ENCODE measurements at places on chromosomes 5 and 9.

- no peak for DNase-seq
These were observed 38.3 kb upstream of the FBXW11 start for GRCh38 chr5:172044631-172045314.

DNA sequence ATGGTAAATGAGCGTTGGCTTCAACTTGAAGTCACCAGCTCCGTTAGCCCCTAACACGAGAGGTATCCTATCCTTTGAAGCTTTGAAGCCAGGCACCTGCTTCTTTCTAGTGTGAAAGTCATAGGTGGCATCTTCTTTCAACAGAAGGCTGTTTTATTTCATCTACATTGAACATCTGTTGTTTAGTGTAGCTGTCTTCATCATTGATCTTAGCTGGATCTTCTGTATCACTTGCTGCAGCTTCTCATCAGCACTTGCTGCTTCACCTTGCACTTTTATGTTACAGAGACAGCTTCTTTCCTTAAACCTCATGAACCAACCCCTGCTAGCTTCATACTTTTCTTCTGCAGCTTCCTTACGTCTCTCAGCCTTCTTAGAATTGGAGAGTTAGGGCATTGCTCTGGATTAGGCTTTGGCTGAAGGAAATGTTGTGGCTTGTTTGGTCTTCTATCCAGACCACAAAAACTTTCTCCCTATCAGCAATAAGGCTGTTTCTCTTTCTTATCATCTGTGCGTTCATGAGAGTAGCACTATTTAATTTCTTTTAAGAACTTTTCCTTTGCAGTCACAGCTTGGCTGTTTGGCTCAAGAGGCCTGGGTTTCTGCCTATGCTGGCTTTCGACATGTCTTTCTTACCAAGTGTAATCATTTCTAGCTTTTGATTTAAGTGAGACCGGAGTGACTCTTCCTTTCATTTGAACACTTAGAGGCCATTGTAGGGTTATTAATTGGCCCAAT is 47.2 kb downstream of the PCSK5 start:
- DNase-seq: no peak

DNA sequence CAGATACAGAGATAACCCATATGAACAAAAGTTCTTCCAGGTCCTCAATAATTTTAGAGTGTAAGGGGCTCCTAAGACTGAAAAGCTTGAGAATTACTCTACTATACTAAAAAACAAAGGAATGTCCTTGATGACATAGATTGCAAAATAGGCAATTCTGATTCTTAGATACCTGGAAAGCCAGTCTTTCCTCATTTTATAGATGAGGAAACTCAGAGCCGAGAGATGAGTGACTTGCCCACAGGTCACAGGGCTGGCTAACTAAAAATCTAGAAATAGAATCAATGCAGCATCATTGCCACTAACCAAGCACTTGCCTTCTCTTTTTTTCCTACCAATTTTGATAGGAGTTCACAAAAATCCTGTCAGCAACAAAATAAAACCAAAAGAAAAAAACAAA is 101.2 kb downstream of the EPB41L4A start:
- DNase-seq: no peak

DNA sequence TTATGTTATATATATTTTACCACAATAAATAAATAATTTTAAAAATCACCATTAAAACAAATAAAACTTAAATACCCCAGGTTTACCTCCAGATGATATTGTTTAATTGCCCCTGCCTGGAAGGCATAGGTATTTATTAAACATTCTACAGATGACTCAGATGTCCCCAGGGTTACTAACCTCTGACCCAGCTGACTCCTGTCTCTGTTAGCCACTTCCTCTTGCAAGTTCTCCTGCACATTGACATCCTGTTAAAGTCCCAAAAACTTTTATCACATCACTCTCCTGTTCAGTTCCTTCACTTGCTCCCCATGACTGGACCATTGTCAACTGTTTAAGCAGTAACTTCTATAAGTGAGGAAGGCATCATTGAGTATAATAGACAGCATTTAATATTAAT is 37.0 kb upstream of the RAB3C start:
- DNase-seq: no peak

GRCh38 chr5:121937762-121938161 is 24.0 kb upstream of the SRFBP1 start:
- no peak for DNase-seq

DNA sequence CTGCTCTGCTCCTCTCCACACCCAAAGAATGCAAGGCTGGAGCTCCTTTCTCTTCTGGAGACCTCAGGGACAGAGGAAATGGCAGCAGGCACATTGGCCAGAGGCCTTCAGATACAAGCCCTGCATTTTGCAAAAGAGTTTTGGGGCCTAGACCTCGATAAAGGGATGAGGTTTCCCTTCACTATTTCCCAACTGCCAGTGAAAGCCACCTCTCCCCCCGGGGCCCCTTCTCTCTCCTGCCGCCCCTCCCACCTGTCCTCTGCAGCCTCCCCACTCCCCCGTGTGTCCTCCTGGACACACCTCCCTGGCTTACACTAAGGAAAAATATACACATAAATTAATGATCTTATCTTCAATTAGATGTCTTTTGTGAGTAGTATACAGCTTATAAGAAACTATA is 21.3 kb upstream of the LMNB1 start:
- DNase-seq: no peak

DNA sequence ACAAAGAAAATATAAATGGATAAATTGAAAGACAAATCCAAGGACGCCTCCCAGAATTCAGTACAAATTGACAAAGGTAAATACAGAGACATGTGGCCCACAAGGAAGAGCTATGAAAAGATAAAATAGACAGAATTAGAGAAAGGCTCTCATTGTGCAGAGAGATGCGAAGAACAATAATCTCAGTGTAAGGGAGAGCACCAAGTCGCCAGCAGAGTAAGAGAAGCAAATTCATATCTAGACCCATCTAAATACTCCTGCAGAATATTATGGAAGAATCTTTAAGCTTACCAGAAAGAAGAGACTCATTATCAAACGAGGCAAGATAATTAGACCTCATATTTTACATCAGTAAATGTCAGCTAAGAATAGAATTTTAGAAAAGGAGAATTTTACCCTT is 101.7 kb upstream of the ITGA1 start:
- DNase-seq: no peak

GRCh38 chr9:131394464-131395156 is 724 bp downstream of the PRRC2B start:
- no peak for DNase-seq

GRCh38 chr5:52504584-52505240 is 283.0 kb upstream of the ITGA1 start:
- no peak for DNase-seq

DNA sequence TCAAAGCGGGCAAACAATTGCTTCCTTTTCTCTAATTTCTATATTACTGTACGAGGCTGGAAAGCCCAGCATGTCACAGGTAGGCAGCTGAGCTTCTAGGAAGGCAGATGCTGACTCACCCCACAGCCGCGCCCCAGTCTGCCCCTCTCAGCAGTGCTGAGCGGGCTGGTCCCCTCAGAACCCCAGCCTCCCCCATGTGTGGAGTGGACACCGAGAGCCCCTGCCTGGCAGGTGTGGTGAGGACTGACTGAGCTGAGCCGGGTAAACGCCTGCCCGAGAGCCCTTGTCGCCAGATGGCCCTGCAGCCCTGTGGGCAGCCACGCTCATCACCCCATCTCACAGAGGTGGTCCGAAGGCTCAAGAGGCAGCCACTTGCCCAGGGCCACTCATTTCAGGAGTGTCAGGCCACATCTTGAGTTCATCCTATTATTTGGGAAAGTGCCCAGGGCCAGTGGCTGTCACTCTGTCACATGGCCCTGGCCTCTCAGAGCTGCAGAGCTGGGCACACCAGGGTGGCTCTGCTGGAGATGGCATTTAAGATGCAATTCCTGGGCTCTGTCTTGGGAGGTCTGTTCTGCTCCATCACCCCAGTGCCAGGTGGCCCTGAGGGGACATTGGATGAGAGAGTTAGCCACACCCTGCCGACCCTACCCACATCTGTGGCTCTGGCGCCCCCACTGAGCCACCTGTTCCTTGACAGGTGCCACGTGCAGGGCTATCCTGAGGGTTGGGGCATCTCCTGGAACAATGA is 12.4 kb downstream of the CARD19 start:
- no peak for DNase-seq

DNA sequence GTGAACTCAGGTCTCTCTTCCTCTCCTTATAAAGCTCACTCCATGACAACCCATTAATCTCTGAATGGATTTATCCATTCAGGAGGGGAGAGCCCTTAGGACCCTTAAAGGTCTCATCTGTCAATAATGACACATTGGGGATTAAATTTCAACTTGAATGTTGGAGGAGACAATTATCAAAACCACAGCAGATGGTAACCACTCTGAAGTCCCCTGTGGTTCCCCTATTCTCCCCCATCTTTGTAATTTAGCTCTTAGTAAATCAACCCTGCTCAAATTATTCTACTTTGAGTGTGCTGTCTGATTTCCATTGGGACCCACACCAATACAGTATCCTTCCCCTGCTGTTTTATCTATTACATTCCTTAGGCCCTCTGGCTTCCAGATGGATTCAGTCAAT is 72.0 kb upstream of the RAI14 start:
- DNase-seq: no peak

- no peak for DNase-seq
These were observed 225.0 kb downstream of the AOPEP start for GRCh38 chr9:94951324-94952135.

- no peak for DNase-seq
These were observed 2.6 kb downstream of the LURAP1L start for GRCh38 chr9:12777121-12778022.

GRCh38 chr5:72314571-72315172 is 5.4 kb downstream of the MRPS27 start:
- DNase-seq: no peak
